ENCODE measurements at places on chromosomes 2 and 18.

GRCh38 chr2:21291426-21291825 lies 167.7 kb downstream of the TDRD15 start:
- no peak for DNase-seq

DNA sequence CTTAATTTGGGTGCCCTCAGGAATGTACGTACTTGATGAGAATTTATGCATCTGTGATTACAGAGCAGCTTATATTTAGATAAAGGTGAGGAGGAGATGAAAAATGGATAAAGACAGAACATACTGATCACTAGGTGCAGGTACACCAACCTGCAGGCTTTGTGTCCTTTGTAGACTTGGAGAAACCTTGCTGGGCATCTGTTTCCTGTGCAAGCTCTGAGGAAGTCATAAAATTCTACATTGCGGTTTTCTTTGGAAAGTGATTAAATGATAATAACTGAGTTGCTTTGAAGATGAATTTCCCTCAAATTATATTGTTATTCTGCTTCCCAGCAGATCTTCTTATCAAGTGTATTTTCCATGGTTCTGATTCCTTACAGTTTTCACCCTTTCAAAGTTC lies 7.7 kb downstream of the RAB27B start:
- DNase-seq: no peak

GRCh38 chr2:106109675-106110424 lies 84.3 kb downstream of the UXS1 start:
- no peak for DNase-seq

DNA sequence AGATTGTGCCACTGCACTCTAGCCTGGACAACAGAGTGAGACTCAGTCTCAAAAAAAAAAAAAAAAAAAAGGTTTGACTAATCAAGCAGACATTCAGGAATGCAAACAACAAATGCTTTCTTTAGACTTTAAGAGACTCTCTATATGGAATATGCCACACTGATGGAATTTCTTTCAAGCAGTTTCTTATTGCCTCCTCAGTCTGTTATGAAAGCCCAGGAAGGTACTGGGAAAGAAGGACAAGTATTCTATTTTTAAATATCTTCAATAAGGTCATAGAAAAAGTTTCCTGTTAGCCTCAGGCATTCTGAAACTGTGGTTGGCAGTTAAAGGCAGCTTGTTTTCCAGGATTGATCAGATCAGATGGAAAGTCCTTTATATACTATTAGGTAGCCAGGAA lies 241.6 kb downstream of the PIK3C3 start:
- DNase-seq: no peak

- no peak for DNase-seq
Observed at GRCh38 chr2:189673661-189674373, 653 bp upstream of the ANKAR start.

DNA sequence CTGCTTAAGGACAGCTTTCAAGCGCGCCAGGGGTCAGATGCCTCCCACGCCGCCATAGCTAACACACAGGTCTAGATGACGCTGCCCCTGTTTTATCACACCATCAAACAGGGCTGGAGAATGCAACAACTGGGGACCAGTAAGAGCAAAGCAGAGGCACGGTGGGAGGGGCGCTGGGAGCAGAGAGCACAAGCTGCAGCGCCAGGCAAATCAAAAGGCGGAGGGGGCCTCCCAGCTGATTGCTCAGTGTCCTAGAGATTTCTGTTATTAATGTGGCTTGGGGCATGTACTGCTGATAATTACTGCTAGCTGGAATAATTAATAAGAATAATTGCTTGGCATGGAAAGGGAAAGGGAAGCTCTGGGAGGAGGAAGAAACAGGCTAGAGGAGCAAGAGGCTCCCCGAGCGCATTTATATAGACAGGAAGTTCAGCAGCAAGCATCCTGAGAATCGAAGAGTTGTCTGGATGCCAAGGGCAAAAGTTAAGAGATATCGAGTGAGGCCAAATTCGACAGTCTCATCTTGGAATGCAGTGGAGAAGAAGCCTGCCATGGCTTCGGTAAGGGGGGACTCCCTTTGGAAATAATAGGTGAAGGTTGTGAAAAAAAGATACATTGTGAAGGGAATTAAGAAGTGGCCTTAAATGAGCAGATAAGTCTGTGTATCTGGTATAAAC lies 104.5 kb upstream of the ZNF521 start:
- no peak for DNase-seq

DNA sequence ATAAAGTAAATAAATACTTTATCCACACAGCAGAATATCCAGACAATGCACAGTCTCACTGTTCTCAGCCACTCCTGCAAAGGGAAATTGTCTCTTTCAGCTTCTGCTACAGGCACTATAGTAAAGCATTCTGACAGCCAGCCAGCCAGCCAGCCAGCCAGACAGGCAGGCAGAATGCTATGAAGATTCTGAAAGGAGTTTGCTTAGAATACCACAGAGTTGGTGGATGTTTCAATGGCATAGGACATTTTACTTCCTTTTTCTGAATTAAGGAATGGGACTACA lies 116.1 kb upstream of the CYP26B1 start:
- no peak for DNase-seq

DNA sequence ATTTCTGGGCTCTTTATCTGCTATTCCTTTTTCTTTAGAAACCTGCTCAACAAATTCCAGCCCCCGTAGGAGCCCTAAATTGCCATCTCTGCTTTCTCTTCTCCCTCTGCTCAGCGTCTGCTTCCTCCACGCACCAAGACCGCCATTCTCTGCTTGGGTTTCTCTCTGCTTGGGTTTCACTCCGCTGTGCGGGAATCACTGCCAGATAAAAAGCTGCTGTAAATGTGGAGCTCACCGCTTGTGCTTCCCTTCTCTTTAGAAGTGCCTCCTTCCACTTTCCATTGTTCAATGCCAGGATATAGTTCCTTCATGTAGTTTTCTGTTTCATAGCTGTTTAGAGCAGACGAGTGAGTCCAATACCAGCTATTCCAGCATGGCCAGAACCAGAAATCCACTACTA lies 45.9 kb downstream of the TMEM237 start:
- no peak for DNase-seq

- DNase-seq: no peak
Observed at GRCh38 chr2:187213798-187214197, 234.3 kb downstream of the CALCRL start.

GRCh38 chr2:74930811-74931486 lies 27.5 kb upstream of the POLE4 start:
- DNase-seq: no peak

DNA sequence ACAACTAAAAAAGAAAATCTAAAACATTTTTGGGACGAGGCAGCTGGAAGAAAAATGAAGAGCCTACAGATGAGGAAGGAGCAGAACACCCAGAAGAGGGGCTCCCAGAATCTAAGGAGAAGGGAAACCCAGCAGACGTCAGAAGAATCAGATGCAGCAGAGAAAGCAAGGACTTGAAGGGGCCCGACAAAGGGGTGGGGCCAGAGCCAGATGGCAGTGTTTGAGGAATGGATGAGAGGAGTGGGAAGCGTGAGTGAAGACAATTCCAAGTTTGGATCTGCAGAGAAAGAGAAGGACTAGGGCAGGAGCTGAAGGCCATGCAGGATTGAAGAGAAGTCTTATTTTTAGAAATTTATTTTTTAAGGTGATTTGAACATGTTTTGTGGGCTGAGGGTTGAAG lies 19.3 kb downstream of the PTMA start:
- DNase-seq: no peak

DNA sequence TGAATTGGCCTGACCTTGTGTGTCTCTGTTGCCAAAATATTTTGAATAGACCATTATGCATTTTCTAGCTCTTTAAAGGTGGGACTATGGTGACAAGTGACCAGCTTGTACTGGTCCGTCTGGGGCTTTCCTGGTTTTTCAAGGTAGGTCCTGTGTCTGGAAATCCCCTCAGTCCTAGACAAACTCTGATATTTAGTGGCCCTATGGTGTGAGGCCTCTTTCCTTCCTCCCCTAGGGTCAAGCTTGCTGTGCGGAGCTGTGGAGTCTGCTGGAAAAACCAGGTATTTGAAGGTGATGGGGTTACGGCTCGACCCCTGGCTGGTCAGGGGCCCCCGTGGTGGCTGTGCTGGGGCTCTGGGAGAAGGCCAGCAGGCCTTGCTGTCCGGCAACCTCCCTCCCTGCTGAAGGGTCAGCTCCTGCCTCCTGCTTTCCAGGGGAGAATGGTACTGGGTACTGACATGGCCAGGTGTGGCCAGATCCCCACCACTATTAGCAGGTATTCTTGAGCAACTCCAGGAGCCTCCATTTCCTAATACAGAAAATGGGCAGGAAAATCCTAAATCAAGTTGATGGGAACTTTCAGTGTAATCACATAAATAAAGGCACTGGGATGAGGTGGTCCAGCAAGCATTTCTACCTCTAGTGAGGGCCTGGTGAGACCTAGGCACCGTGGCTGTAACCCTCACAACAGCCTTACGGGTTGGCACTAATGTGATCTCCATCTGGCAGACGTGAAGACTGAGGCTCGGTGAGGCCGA lies 86.2 kb upstream of the HS6ST1 start:
- DNase-seq: no peak

DNA sequence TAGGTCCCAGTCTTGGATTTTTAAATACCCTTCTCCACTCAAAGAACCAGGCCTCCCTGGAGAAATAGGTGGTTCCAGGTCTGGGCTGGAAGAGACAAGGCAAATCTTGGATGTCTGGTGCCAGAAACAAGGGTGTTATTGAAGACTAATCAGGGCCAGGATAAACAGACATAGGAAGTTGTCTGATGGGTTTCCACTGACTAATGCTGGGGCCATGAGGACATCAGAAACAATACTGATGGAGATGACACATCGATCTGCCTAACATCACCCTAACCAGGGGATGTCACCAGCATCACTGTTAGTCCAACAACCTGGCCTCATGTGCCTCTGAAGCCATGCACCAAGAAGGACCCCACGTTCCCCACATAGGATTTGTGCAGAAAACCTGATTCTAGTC lies 42.5 kb upstream of the GLI2 start:
- DNase-seq: no peak

GRCh38 chr18:35502052-35502451 lies 4.3 kb upstream of the INO80C start:
- DNase-seq: no peak

Measured in stimulated activated CD4-positive, alpha-beta T cell treated with anti-CD3 and anti-CD28 coated beads, Interleukin-4, amount 100 ng/mL, for 1 hour (primary cell).